ENCODE measurements at places on chromosomes 12 and 14.

DNA sequence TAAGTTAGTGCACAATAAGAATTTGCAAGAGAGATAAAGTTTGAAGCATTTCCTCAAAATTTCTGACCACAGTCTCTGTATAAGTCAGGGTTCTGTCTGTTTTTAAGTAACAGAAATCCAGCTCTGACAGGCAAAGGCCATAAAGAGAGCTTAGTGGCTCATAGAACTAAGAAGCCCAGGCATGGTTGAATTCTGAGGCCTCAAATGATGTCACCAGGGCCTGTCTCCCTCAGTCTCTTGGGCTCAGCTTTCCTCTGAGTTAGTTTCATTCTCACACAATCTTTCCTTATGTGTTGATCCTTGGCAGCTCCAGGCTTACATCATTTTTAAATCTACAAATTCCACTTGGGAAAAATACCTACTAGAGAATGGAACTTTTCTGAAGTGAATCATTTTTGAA lies 173.4 kb upstream of the ATP2B1 start:
- no peak for DNase-seq

GRCh38 chr14:51109651-51110050 lies 14.7 kb upstream of the TRIM9 start:
- no peak for DNase-seq

DNA sequence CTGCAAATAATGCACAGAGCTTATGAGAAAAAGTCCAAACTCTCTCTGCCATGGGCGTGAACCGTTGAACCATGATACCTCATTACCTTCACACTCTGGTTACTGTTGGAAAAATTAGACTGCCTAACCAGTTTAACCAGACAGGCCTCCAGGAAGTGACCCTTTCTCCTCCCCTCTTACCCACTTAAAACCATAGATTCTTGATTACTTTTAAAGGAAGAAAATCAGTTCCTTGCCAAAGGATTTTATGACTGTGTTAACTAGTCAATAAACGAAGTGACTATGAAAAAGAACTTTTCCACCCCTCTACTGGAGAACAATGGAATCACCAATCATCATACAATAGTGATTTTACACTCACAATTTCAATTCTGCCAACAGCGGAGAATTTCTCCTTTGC lies 254.0 kb upstream of the ATP2B1 start:
- DNase-seq = no peak

DNA sequence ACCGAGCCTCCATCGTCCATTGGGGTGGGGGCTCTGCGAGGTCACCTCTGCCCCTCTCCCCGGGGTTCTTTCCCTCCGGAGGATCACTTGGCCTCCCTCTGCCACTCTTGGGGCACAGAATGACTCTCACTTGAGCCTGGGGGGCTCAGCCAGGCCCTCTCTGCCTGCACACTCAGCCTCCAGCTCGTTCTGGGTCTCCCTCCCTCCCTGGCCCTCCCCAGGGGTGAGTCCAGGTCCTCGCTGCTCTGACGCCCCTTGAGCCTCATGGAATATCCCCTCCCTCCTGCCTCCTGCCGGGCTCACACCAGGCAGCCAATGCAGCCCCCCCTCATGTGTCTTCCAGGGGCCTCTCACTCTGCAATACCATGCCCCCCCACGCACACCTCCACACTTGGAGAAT lies 17.7 kb upstream of the SFSWAP start:
- DNase-seq = no peak

DNA sequence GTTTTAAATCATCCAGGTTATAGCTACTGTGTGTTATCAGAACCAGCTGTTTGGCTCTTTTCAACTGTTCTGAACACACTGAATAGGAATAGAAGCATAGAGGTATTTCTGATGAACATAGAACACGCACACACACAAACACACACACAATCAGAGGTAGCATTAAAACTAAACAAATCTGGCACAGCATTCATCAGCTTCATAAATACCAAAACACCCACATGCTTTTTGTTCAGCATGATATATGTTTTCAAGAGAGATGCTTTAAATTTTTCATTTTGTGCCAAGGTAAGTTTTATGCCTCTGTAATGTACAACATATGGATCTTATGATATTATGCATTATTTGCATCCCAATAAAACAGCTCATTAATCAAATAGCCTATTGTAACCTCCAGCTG lies 208.6 kb downstream of the GALC start:
- no peak for DNase-seq

DNA sequence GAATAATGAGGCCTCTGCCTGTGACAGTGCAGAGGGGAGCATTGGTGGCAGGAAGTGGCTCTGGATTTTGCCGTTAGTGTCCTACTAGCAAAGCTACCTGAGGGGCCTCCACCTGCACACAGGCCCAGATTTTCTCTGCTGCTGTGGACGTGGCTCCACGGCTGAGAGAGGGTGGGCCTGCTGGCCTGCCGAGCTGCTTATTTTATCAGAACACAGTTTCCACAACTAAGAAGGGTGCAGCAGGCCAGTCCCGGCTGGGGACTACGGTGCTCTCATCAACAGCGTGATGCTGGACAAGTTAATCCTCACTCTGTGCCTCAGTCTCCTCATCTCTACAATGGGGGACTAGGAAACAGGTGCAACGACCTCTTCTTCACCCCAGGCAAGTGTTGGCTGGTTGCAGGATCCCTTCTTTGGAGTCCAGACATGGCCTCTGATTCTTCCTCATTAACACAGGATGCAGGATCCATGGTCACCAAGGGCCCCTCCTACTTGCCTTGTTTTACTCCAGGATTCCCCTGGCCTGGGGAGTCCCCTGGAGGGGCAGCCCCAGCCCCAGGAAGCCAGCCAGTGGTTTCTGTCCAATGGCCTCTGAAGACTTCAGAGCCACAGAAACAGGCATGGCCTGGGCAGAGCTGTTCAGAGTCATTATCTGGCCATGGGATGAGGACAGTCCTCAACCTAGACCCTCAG lies 3.3 kb downstream of the FAM181A start:
- no peak for DNase-seq

- no peak for DNase-seq
Measured at GRCh38 chr14:20799892-20800544, 2.6 kb downstream of the RNASE1 start.

- DNase-seq = no peak
Measured at GRCh38 chr12:108806921-108807320, 50.5 kb downstream of the SSH1 start.

GRCh38 chr12:79983986-79984620 lies 49.2 kb upstream of the PPP1R12A start:
- DNase-seq = no peak

DNA sequence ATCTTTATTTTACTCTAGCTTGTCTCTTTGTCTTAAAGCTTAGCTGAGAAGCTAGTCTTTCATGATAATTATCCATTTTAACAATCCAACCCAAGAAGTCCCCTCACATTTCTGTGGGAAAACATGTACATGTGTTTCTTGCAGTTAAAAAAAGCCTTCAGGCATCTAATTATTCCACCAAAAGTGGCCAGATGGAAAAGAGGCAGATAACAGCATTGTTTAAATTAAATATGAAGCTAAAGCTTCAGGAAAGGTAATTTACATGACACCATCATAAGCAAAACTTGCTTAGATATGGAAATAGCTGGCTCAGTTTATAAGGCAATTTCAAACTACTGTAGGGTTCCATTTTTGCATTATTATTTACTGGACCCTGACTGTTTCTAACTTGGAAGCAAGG lies 175.4 kb downstream of the UNC79 start:
- DNase-seq = no peak

DNA sequence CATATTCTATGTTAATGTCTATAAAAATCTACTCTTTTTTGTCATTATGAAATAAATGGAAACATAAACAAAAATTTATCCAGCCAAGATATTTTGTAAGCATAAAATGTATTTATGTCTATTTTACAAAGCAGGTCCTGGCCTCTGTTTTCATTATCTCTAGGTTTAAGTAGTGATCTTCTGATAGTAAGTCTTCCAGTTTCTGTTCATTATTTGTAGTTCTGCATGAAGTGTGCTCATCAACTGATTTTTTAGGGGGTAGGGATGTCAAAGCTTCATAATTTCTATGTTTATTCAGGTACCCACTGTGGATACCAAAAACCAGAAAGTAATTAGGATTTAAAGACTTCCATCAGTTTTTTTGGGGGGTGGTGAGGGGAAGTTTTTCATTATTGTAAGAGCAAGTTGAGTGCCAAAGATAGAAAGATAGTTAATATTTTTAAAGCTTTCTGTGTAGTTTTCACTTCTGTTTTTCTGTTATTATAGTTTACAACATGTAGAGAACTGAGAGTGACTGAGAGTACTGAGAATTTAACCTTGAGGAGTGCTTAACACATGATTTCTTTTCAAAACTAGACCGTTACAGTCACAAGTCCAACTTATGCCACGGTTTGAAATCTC lies 30.6 kb upstream of the LMO3 start:
- no peak for DNase-seq

GRCh38 chr12:131988054-131988796 lies 38.5 kb downstream of the EP400 start:
- no peak for DNase-seq

GRCh38 chr12:132259364-132259871 lies 70.0 kb downstream of the GALNT9 start:
- DNase-seq = no peak

DNA sequence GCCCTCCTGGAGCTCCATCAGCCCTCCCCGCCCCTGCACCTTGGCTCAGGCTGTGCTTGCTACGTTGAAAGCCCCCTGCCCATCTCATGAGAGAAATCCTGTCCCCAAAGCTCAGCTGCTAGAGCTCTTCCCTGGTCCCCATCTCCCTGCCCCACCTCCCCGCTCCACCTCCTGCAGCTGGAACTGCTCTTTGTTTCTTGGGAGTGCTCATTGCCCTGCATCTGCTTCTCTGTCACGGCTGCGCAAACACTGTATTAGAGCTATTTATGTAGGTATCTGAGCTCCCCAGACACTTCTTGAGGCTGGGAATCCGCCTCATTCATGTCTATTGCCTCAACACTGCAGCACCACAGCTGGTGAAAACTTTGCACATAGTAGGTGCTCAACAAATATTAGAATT lies 32.8 kb upstream of the PRIMA1 start:
- no peak for DNase-seq

- no peak for DNase-seq
Measured at GRCh38 chr12:76029982-76030340, 1.6 kb downstream of the PHLDA1 start.

DNA sequence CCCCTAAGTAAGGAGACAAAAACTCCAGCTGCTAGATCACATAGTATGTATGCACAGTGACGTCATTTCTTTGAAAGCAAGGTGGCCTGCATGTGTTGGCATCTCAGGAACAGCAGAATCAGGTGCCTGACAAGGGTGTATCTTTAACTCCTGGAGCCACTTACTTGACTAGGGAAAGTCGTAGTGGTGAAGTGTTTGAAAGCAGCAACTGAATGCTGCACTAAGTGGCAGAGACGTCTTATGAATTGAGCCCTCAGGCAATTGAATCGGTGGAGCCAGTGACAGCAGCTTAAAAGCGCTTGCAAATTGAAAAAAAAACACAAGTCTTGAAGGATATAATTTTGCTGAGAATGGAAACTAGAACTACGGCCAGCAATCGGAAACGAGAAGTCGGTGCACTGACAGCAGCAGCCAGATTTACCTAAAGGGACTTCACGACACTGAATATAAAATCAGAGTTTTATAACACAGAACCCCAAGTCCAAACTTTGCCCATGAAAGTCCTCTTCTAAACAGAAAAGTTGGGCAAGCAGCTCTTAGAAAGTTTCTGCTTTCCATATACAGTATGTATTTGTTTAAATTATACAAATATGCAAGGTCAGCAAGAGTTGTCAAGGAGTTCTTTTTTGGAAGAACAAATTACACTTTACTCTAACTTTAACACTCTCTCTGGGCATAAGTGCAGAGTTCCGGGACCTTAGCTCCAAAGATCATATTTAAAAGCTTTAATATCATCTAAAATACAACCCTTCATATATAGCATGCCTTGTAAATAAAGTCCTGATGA lies 1.1 kb downstream of the IGF1 start:
- DNase-seq = no peak

GRCh38 chr12:82507686-82508085 lies 149.4 kb downstream of the METTL25 start:
- no peak for DNase-seq

GRCh38 chr12:79324571-79324970 lies 366.2 kb downstream of the PAWR start:
- DNase-seq = no peak
